ENCODE measurements at places on chromosomes 7 and 10.
A peak's percentile ranks its signal among the peaks of the same experiment; 100 is the strongest.

DNA sequence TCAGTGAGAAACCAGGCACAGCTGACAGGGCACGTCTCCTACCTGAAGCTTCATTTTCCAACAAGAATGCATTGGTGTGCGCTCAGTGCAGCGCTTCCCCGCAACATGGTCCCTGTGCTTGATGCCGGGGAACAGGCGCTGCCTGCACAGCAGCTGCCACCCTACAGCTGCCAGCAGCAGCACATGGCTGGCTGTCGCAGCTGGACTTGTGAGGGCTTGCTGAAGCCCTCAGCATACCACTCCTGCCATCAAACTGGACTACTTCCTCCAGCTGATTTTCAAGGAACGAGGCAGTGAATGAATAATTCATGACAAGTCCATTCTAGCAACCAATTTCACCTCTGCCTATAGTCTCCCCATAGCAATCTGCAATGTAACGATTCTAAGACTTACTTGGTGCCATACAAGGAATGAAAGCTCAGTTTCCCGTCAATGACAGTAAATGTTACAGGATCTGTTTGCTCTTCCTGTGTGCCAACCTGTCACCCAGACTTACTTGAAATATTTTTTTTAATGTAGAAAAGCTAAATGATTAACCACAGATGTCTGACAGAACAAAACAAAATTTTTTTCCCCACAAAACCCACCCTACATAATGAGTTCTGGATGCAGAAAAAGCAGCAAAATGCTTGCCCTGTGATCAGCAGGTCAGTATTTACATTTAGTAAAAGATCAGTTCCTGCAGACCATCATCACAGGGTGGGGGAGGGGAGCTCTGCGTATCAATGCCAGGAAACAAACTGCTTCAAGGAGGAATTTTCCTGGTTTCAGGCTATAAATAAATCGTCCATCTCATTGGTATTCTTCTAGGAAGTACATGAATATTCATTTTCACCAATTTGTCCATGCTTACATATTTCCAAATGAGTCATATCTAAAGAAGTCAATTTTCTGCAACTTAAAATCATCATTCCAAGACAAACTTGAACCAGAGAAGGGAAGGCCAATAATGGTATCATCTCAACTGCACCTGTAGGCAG lies 140.6 kb downstream of the ALOX5 start:
- peak; percentile 66 for DNase-seq

DNA sequence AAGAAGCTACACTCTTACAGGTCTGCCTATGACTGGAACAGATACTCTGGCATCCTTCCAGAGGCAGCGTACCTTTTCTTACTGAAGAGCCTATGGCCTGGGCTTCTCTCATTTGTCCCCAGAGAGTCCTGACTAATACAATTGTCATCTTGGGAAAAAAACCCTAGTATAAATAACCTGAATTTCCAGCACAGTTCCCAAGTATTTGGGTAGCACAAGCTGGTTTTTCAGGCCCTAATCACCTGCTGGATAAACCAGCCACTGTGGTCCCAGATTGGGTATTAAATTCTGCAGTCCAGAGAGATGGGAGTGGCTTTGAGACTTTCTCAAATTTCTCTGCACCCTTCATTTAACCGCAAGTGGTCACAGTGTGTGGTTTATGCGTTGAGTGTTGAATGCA lies 186.8 kb upstream of the NEBL start:
- DNase-seq = no peak

- DNase-seq = no peak
These were observed 32.7 kb downstream of the MAD1L1 start for GRCh38 chr7:2199956-2200583.

DNA sequence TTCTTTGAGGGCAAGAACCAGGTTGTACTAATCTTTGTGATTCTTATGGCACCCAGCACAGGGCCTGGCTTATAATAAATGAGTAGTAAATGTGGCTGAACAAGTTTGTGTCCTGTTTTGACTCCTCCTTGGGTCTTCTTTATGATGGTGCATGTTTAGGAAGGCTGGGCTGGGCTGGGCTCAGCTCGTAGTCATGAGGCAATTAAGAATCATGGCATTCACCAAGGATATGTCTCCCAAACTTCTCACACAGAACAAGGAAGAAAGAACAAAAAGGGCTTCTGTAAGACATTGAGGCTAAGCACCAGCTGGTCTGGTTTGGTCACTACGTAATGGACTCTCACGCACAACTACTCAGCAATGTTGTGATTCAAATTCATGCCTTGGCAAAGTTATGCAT lies 30.5 kb upstream of the YAE1 start:
- no peak for DNase-seq

DNA sequence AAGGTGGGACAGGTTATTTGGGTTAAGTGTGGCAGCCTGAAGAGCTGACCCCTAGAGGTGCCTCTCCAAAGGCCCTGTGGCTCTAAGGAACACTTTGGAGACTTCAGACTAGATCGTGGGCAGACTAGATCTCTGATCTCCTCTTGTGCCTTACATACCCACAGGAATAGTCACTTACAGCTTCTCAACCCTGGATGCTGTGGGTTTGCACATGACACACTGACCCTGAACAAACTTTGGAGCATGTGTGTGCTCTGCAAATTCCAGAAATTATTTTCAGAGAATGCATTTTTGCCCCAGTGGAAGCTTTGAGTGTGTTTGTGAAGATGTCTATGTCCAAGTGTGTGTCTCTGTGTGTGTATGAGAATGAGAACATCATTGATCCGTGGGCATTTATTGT lies 119.6 kb downstream of the EMX2 start:
- no peak for DNase-seq

- DNase-seq = no peak
These were observed 2.8 kb upstream of the HIBADH start for GRCh38 chr7:27665531-27665930.

DNA sequence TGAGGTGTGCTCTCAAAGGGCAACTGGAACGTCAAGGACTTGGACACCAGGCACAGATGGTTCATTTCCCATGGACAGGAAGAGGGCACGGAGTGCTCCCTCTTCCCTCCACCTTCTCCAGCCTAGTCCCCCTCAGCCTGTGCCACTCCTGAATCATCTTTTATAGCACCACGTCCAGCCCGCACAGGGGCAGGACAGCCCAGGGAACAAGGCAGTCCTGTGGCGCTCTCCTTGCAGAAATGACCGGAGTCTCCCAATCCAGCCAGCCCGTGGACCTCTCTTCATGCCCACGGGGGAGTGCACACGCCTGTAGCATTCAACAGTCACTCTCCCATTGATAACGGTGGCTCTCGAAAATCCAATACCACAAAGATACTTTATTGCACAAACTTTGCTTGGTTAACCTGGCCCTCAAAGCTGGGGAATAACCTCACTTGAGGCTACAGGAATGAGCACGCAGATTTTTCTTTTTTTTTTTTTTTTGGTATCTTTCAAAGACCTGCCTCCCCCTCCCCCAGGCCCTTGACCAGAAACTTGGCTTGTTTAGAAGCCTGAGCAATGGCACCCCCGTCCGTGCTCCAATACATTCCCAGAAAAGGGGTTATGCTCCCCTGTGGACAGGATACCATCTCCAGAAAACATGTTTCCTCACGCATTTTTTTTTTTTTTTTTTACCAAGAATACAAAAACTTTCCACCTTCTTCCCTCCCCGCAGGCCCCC lies 733 bp downstream of the PRKCQ start:
- no peak for DNase-seq

GRCh38 chr10:84190621-84191020 lies 3.7 kb upstream of the CDHR1 start:
- no peak for DNase-seq

DNA sequence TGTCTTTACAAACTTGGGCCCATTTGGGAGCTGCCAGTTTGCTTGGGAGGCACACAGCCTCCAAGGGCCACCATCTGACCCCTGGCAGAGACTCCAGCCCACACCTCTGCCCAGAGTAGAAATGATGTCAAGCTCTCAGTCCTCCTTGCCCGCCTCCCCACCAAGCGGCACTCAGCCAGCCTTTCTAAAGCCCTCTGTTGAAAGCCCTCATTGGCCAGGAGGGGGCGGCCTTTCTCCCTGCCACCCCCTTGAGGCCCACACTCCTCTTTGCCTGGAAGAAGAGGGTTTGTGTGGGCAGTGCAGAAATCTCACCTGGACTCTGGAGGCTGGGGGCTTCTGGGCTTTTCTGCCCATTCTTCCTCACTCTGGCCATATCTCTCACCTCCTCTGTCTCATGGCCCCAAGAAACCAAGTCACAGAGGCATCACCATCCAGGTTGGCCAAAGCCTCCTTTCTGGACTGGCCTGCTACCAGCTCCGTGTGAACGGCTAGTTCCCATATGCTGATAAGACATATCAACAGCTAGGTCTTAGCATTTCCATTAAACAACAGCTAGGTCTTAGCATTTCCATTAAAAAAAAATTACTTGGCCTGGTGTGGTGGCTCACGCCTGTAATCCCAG lies 36.1 kb downstream of the UBTD1 start:
- DNase-seq = peak; percentile 50

DNA sequence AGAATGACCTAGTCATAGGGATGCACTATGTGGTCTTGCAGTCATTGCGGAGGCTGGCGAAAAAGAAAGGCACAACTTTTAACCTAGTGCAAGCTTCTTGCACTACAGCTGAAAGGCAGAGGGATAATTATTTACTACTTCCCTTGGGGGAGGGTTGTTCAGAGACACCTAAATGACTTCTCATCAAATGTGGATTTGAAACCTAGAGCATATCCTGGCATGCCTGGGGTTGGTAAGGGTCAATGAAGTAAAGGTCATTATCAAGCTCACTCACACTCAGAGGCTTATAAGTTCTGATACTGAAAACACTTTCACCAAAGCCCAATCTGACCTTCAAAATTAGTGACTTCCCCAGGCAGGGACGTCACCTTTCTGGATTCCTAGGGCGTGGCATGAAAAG lies 108.9 kb upstream of the AMPH start:
- DNase-seq = no peak

GRCh38 chr7:141700848-141701371 lies 1.1 kb downstream of the DENND11 start:
- DNase-seq = no peak

DNA sequence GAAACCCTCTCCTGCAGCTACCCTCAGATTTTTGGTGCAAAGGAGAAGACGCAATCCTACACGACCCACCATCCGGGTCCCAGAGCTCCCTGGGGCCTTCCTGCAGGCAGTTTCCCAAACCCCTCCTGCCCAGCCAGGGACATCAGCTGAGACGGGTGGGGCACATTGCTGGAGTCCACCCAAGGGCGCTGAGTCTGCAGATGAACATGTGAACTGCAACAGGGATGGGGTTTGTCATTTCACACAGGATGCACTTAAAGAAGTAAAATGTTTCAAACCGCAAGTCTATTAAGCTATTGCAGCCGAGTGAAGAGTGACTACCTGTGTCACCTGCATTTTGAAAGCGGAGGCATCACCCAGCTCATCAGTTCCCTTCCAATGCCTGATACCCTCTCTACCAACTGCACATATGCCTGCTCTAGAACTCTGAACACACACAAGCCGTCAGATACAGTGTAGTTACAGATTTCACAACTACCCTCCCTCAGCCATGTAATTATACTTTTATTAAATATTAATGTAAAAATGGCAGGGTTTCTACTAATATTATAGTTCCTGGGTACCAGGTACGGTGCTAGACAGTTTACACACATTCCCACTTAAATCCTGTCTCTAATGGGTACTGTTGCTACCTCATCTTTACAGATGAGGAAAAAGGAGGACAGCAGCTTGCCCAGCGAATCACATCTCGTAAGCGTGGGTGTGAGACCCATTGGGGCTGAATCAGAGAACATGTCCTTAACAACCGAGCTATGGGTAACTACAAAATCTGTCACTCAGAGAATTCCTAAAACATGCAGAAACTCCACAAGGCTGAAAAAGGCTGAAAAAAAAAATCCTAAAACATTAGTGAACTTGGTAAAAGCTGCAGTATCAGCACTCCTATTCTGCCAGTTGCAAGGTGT lies 71.2 kb downstream of the GRB10 start:
- no peak for DNase-seq

DNA sequence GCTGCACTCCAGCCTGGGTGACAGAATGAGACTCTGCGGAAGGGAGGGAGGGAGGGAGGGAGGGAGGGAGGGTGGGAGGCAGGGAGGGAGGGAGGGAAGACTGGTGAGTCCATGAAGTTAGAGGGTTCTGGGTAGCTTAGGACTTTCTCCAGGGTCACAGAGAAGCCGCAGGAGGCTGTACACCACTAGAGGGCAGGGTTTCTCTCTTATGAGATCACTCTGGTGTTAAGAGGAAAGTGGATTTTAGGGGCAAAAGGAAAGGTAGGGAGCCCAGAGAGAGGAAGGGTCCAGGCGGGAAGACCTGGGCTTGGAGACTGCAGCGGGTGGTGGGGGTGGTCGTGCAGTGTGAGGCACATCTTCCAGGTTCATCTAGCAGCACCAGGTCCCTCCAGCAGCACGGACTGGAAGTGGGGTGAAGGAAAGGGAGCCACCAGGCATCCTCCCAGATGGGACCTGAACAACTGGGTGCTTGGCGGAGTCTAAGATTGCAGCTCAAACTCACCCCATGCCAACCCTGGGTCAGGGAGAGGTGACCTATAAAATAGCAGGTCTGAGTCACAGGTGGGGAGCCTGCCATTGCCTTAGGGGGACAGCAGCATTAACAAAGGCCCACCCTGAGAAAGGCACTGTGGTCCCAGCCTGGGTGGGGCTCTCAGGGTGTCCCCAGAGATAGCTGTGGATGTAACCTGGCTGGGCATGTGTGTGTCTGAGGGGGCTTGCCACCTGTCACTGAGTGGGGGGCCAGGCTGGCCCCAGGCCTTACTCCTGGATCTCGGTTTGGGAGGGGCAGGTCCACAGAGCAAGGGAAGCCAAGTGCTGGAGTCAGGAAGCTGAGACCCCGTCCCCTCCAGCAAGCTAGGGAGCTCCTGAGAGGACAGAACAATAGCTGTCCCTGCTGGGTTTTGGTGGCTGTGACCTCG lies 48.5 kb upstream of the SLC29A3 start:
- DNase-seq = peak; percentile 58

GRCh38 chr7:134120405-134120804 lies 6.7 kb upstream of the LRGUK start:
- no peak for DNase-seq

GRCh38 chr10:103490986-103491314 lies 2.6 kb upstream of the NEURL1 start:
- no peak for DNase-seq

DNA sequence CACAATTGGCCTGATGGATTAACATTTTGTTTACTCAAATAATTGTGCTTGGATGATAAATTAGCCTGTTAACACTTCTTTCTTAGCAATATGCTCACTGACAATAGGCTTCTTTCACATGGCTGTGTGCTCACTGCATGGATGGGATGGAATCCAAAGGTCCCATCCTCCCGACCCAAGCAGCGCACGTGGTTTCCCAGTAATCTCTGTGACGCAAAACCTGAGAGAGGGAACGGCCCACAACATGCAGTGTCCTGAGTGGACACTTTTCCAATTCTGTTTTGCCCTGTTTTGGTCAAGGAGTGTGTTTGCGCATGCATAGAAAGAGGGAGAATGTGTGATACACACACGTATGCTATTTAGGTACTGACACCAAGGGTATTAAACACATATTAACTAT lies 42.1 kb upstream of the RASGEF1A start:
- peak; percentile 53 for DNase-seq

GRCh38 chr7:94253686-94254085 lies 141.0 kb upstream of the COL1A2 start:
- DNase-seq = no peak

DNA sequence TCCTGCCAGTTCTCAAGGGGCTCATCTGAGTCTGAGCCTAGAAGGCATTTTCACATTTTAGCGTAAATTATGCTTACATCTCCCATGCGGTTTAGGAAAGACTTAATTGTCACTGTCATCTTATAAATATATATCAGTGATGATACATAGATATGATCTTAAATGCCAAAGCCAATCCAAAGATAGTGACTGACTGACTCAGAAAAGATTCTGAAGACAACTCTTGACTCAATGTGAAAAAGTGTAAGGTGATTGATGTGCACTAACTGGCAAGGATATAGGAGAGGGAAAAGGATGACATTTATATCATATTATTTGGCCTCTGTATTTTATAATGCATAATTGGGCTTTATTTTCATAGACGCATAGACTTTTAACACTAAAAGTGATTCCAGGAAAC lies 84.9 kb upstream of the LRRN3 start:
- no peak for DNase-seq
